Activated T-cell treated with anti-CD3 and anti-CD28 coated beads, Interleukin-2, amount 50 U/mL, for 24 hours (primary cell): ENCODE measurements at places on chromosomes 6 and 20.
A peak's percentile ranks its signal among the peaks of the same experiment; 100 is the strongest.

DNA sequence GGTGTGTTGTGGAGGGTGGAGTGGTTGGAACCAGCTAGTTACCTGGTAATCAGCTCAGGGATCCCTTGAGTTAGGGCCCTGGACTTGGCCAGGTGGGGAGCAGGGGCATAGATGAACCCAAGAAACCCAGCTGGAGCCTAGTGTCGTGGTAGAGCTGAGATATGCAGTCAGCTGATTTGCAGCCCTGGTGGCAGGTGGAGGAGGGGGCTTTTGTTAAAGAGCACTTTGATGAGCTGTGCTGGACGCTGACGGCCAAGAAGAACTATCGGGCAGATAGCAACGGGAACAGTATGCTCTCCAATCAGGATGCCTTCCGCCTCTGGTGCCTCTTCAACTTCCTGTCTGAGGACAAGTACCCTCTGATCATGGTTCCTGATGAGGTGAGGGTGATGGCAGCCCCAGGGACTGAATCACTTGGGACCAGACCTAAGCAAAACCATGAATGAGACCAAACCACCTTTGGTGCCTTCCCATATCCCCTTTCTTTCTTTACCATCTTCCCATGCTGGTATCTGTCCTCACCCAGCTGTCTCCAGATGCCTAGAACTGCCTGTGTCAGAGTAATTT is 12.7 kb downstream of the DEF6 start:
- H3K27me3 ChIP-seq = no peaks in the 10 kb centered on the region
- peak; percentile 55 for DNase-seq
- H3K4me1 ChIP-seq = peaks cover 85% of the 10 kb centered on the region
- peaks cover 85% of the 10 kb centered on the region for H3K36me3 ChIP-seq
- H3K27ac ChIP-seq = peak overlapping the region; percentile 96

DNA sequence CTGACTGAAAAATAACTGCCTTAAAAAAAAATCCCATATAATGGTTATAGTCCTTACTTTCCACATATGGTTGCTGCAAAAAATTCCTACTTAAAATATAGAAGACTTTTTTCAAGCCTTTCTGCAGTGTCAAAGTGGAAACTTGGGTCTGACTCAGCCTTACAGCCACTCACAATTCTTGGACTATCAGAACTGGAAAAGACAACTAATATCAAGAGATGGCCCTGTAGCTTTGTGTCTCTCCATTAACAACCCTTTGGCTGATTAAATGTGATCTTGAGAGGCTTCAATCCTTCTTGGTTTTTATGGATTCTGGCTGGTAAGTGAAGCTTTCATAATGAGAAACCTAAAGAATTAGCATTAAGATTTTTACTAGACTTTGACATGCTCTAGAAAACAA is 307.8 kb downstream of the RNGTT start:
- no peak for DNase-seq
- peaks cover 50% of the 10 kb centered on the region for H3K36me3 ChIP-seq
- no peak overlapping the region for H3K4me3 ChIP-seq
- no peaks in the 10 kb centered on the region for H3K27me3 ChIP-seq

DNA sequence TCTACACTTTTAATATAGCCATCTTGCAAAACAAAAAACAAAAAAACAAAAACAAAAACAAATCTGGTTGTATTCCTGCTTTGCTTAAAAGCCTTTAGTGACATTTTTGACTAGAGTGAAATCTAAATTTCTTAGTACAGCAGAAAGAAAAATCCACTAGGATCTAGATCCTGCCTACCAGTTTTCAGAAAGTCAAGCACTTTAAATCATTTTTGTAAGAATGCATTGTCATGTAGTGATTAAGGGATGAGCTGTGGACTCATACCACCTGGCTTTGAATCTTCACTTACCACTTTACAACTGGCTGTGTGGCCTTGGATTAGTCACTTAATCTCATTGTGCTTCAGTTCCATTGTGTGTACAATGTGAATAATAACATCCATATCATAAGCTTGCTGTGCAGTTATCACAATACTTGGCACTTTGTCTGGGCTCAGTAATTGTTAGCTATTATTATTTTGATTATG is 4.0 kb downstream of the MKKS start:
- peaks cover 56% of the 10 kb centered on the region for H3K4me1 ChIP-seq
- H3K36me3 ChIP-seq = peaks cover 51% of the 10 kb centered on the region
- no peak overlapping the region for H3K4me3 ChIP-seq

DNA sequence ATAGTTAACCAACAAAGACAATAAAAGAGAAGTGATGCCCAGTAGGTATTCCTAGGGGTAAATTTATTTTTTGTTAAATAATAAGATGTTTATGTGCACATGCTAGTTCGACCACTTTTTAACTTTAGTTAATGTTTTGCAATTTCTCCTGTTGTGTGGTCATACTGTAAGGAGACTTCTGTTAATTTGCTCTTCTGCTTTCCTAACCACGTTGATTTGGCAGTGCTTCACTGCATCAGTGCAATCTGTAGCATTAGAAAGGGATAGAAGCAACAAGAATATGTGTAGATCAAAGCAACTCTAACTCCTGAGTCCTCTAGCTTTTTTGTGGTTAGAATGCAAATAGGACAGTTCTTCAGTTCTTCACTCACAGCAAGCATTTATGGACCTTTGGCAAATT is 13.9 kb downstream of the MYB start:
- H3K4me3 ChIP-seq = no peak overlapping the region
- no peaks in the 10 kb centered on the region for H3K27me3 ChIP-seq
- peaks cover 34% of the 10 kb centered on the region for H3K4me1 ChIP-seq
- H3K36me3 ChIP-seq = peaks cover 95% of the 10 kb centered on the region
- no peak for DNase-seq

- H3K36me3 ChIP-seq = no peaks in the 10 kb centered on the region
- no peak overlapping the region for H3K27ac ChIP-seq
- no peak for DNase-seq
- no peaks in the 10 kb centered on the region for H3K4me1 ChIP-seq
- no peak overlapping the region for H3K4me3 ChIP-seq
Observed at GRCh38 chr6:8231956-8232355, 129.6 kb upstream of the EEF1E1 start.

GRCh38 chr6:15062516-15063252 is 183.2 kb upstream of the JARID2 start:
- no peak for DNase-seq
- no peaks in the 10 kb centered on the region for H3K36me3 ChIP-seq
- H3K27me3 ChIP-seq = no peaks in the 10 kb centered on the region
- peaks cover 9% of the 10 kb centered on the region for H3K4me1 ChIP-seq
- no peak overlapping the region for H3K4me3 ChIP-seq

- H3K36me3 ChIP-seq = no peaks in the 10 kb centered on the region
- H3K27me3 ChIP-seq = peaks cover 16% of the 10 kb centered on the region
- H3K4me1 ChIP-seq = no peaks in the 10 kb centered on the region
- no peak overlapping the region for H3K27ac ChIP-seq
- DNase-seq = no peak
Observed at GRCh38 chr6:112320561-112321318, 26.4 kb upstream of the RFPL4B start.

DNA sequence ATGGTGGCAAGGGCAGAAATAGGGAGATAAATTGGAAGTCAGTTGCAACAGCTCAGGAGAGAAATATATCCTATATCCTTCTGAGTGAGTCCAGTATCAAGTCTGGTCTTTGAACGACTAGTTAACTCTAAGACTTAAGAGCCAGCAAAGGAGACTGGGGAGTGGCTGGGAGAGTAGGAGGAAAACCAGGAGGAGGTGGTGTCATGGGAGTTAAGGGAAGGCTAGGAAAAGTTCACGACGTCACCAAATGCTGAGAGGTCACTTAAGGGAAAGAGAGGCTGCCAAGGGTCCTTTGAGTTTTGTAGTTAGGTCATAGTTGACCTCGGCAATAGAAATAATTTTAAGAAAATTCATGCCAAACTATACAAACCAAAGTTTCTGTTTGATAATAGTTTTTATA is 25.1 kb downstream of the ACOT13 start:
- H3K4me3 ChIP-seq = no peak overlapping the region
- peaks cover 35% of the 10 kb centered on the region for H3K4me1 ChIP-seq
- peaks cover 7% of the 10 kb centered on the region for H3K36me3 ChIP-seq
- H3K27me3 ChIP-seq = no peaks in the 10 kb centered on the region

DNA sequence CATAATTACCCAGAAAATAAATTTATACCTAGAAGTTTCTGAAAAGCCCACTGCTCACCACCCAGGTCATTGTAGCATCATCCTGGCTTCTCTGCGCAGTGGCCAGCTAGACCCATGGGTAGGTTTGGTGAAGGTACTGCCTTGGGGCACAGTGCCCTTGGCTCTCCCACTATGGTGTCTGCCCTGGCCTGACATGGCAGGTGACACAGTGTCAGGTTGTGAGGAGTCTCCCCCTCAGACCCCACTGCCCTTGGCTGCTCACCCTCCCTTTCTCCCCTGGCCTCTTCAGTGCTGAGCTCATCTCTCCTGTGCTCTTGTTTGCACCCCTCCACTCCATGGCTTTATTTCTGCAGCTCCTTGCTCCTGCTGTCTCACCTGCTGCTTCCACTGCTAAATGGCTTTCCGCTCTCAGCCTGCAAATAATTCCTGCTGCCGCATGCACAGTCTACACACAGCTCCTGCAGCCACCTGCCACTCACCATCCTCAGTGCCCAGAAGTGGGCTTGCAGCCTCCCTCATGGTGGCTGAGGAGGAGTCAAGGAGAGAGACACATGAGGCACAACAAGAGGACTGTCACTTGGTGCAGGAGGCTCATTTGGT is 313.4 kb upstream of the MOCS1 start:
- no peak for DNase-seq
- H3K27me3 ChIP-seq = peaks cover 10% of the 10 kb centered on the region
- H3K4me3 ChIP-seq = no peak overlapping the region
- H3K4me1 ChIP-seq = no peaks in the 10 kb centered on the region
- H3K36me3 ChIP-seq = no peaks in the 10 kb centered on the region
- no peak overlapping the region for H3K27ac ChIP-seq

GRCh38 chr6:125393449-125393858 is 91.7 kb upstream of the HDDC2 start:
- no peak overlapping the region for H3K4me3 ChIP-seq
- no peaks in the 10 kb centered on the region for H3K36me3 ChIP-seq
- no peak for DNase-seq
- no peak overlapping the region for H3K27ac ChIP-seq

GRCh38 chr6:169589699-169590257 is 112.1 kb downstream of the WDR27 start:
- no peak overlapping the region for H3K4me3 ChIP-seq
- H3K4me1 ChIP-seq = peaks cover 29% of the 10 kb centered on the region
- H3K27me3 ChIP-seq = no peaks in the 10 kb centered on the region
- H3K27ac ChIP-seq = peak overlapping the region; percentile 65

- no peak overlapping the region for H3K4me3 ChIP-seq
- no peak overlapping the region for H3K27ac ChIP-seq
- DNase-seq = no peak
Observed at GRCh38 chr6:6661684-6662083, 73.2 kb downstream of the LY86 start.

GRCh38 chr6:94639564-94639963 is 937.8 kb upstream of the MANEA start:
- no peak overlapping the region for H3K27ac ChIP-seq
- no peaks in the 10 kb centered on the region for H3K27me3 ChIP-seq
- no peaks in the 10 kb centered on the region for H3K4me1 ChIP-seq
- DNase-seq = no peak
- no peaks in the 10 kb centered on the region for H3K36me3 ChIP-seq

GRCh38 chr6:121297694-121298093 is 36.6 kb downstream of the TBC1D32 start:
- DNase-seq = no peak
- H3K36me3 ChIP-seq = peaks cover 35% of the 10 kb centered on the region
- peaks cover under 1% of the 10 kb centered on the region for H3K4me1 ChIP-seq

GRCh38 chr6:112245511-112246203 is 8.7 kb downstream of the LAMA4 start:
- peaks cover 15% of the 10 kb centered on the region for H3K4me1 ChIP-seq
- DNase-seq = no peak
- H3K36me3 ChIP-seq = no peaks in the 10 kb centered on the region

DNA sequence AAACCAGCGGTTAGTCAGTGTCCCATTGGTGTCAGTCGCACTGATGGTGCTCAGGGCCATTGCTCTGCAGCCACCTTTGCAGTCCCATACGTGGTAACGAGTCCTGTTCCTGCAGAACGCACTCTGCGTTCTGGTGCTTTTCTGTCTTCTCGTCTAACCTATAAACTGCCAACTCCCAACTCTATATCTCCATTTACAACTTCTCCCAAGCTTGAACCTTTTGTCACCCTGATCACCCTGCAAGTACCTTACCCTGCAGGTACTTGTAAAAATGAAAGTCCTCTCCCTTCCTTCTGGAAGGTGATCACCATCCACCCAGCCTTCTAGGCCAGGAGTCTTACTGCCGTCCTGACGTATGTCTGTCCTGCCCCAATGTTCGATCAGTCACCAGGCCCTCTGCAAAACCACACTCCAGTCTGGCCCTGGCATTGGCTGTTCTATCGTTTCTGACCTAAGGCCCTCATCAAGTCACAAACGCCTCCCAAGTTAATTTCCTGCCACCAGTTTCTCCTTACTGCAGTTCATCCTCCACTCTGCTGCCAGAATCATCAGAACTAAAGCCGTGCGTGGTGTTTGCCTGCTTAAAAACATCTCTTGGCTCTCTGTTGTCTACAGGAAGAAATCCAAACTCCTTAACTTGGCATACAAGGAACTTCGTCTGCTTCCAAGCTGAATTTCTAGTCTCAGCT is 7.9 kb downstream of the RREB1 start:
- peaks cover 18% of the 10 kb centered on the region for H3K36me3 ChIP-seq
- peak overlapping the region; percentile 47 for H3K27ac ChIP-seq
- H3K4me3 ChIP-seq = no peak overlapping the region

GRCh38 chr20:8646716-8647115 is 422.2 kb upstream of the PLCB4 start:
- no peak overlapping the region for H3K4me3 ChIP-seq
- no peaks in the 10 kb centered on the region for H3K4me1 ChIP-seq
- H3K27me3 ChIP-seq = no peaks in the 10 kb centered on the region
- H3K27ac ChIP-seq = no peak overlapping the region
- no peak for DNase-seq

- DNase-seq = no peak
- peaks cover 5% of the 10 kb centered on the region for H3K36me3 ChIP-seq
- peaks cover 62% of the 10 kb centered on the region for H3K4me1 ChIP-seq
- H3K4me3 ChIP-seq = peak overlapping the region; percentile 57
- H3K27me3 ChIP-seq = no peaks in the 10 kb centered on the region
Observed at GRCh38 chr6:16412982-16413381, 174.6 kb downstream of the GMPR start.

GRCh38 chr6:166512567-166512966 is 73.9 kb downstream of the RAMACL start:
- H3K27ac ChIP-seq = no peak overlapping the region
- H3K36me3 ChIP-seq = peaks cover 2% of the 10 kb centered on the region
- H3K27me3 ChIP-seq = no peaks in the 10 kb centered on the region

GRCh38 chr6:151379933-151380847 is 11.2 kb downstream of the ZBTB2 start:
- H3K27me3 ChIP-seq = no peaks in the 10 kb centered on the region
- peaks cover 37% of the 10 kb centered on the region for H3K36me3 ChIP-seq
- DNase-seq = no peak
- H3K27ac ChIP-seq = peak overlapping the region; percentile 97

GRCh38 chr6:131910219-131910589 is 41.0 kb downstream of the CCN2 start:
- no peak overlapping the region for H3K4me3 ChIP-seq
- no peak overlapping the region for H3K27ac ChIP-seq
- DNase-seq = no peak
- H3K36me3 ChIP-seq = no peaks in the 10 kb centered on the region
- peaks cover 41% of the 10 kb centered on the region for H3K27me3 ChIP-seq
- H3K4me1 ChIP-seq = peaks cover 14% of the 10 kb centered on the region

GRCh38 chr6:16901782-16902181 is 140.5 kb upstream of the ATXN1 start:
- H3K27ac ChIP-seq = no peak overlapping the region
- peaks cover 63% of the 10 kb centered on the region for H3K27me3 ChIP-seq
- DNase-seq = no peak
